Mesenteric fat pad (tissue), 1 donor: ENCODE measurements at places on chromosomes 4 and X. TPM values are rescaled to one million over a fixed set of nuclear protein-coding genes. Genes with fewer than 3 reads are reported as not detected.

SUV39H1 gene
- 5.1 TPM for total RNA-seq

GYPB gene
- not detected for total RNA-seq

CDX4 gene
- total RNA-seq, result not detected

STARD8 gene
- 21.9 TPM for total RNA-seq

RTL5 gene
- total RNA-seq, result 7.5 TPM

TMPRSS11A gene
- total RNA-seq, result not detected

HEPH gene
- 3.9 TPM for total RNA-seq

ADH1A gene
- 11.8 TPM for total RNA-seq

ZCCHC4 gene
- 8.4 TPM for total RNA-seq

DMRTC1 gene
- total RNA-seq, result not detected

KIT gene
- 7.8 TPM for total RNA-seq

BTK gene
- total RNA-seq, result 11.5 TPM
